DMS53 (cell line): ENCODE measurements at places on chromosomes 6 and 20.

- DNase-seq = peak; percentile 83
Measured at GRCh38 chr6:69835414-69836179, 30.8 kb upstream of the COL19A1 start.

GRCh38 chr6:116136933-116137340, 11.0 kb upstream of the COL10A1 start:
- DNase-seq = no peak

- DNase-seq = no peak
Measured at GRCh38 chr6:46220352-46221221, 49.8 kb upstream of the ENPP5 start.

GRCh38 chr6:47076422-47077344, 34.6 kb upstream of the ADGRF1 start:
- no peak for DNase-seq

GRCh38 chr6:22647719-22648118, 78.4 kb downstream of the HDGFL1 start:
- DNase-seq = no peak

GRCh38 chr6:116389357-116389756, 18.6 kb downstream of the DSE start:
- DNase-seq = no peak

DNA sequence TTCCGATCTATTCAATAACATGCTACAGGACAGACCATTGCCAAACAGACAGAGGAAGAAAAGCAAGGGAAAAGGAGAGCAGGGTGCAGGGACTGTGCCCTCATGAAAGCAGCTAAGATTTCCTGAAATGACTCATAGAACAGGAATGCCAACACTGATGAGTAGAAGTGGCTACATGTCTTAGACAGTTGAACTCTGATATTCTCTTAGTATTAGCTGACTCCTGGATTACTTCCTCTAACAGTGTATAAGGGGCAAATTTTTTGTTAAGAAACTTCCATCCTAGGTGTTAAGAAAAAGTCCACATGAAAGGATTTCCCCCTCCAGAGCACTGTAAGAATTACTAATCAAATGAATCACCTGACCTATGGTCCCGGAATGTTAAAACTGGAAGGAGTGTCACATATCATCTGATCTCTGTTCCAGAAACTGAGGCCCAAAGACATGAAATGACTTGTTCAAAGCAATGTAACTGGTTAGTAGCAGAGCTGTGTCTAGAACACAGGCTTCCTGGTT, 224.9 kb downstream of the IBTK start:
- DNase-seq = peak; percentile 37

- DNase-seq = peak; percentile 64
Measured at GRCh38 chr6:34067814-34068213, 78.1 kb downstream of the GRM4 start.

GRCh38 chr20:16178546-16179135, 394.6 kb downstream of the KIF16B start:
- DNase-seq = no peak

- peak; percentile 97 for DNase-seq
Measured at GRCh38 chr20:47320990-47321805, 35.3 kb downstream of the ZMYND8 start.

DNA sequence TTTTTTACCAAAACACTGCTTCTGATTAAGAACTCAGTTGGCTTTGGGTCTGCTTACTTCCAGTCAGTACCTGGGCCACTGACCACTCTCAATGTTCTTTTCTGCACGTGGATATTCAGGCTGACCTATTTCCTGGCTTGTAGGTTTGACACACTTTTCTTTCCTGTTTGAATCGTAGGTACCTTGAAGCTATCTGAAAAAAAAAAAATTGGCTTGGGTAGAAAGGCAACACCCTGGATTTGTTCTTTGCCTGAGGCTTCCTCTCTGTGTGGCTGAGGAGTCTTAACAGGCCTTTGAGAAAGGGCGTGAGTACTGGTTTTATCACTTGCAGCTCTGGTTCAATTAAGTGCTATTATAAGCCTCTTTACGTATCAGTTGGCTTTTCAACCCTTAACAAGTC, 60.6 kb upstream of the IL20RA start:
- DNase-seq = no peak

- DNase-seq = peak; percentile 73
Measured at GRCh38 chr6:24990236-24990845, 54.6 kb upstream of the RIPOR2 start.

- no peak for DNase-seq
Measured at GRCh38 chr6:150652848-150653613, 53.3 kb downstream of the PLEKHG1 start.

DNA sequence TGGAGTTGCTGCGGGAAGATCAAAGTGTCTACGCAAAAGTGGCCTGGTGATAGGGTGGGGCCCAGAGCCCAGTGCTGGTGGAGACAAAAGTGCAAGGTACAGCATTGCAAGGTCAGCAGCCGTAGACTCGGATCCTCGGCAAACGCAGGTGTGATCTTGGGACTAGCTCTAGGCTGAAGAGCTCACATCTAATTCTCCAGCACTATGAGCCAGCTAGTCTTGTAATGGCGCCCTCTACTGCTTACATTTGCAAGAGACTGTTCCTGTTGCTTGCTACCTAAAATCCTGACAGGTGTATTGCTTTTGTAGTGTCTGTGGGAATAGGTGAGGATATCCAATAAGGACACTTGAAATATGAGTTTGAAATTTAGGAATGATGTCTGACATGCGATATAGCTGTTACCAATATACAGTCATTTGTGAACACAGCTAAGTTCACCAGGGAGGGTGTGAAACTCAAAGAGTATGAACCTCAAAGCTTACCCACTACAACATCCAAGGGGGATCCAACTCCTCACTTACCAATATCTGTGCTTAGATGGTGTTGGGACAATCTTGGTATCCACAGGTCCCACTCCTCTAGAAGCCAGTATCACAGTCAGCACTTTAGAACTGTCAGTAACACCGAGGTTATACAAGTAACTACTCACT, 58.4 kb downstream of the PDE7B start:
- DNase-seq = peak; percentile 87

DNA sequence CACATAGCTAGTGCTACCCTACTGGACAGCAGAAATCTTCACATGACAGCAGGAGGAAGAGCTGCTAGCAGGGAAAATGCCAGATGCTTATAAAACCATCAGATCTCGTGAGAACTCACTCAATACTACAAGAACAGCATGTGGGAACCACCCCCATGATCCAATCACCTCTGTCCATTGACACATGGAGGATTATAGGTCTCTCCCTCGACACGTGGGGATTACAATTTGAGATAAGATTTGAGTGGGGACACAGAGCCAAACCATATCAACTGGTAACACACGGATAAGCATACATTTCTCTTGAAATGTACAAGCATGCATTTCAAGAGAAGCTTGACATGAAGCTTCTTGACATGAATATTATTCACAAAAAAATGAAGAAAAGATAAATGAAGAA, 64.1 kb downstream of the MMS22L start:
- DNase-seq = no peak

DNA sequence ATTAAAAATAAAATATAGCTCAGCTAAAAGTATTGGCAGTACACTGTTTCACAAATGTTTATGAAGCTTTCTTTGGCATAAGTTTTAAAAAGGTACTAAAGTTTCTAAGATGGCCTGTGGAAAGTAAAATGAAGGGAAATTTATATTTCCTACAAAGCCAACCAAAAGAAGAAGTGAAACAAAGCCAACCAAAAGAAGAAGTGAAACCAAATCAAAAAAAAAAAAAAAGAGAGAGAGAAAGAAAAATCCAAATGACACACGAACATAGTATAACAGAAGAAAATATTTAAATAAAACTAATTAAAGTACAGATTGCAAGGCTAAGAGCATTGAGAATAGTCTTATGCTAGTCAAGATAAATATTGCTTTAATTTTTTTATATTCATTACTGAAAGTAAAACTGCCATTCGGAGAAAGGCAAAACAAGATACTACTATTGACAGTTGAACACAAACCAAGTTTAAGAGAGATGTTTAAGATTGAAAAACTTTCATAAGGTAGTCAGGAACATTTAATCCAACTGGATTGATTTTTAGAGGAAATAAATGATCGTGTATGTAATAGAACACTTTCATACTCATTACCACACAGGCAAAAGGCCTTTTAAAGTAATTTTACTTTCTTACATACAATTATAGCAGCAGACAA, 12.8 kb upstream of the KHDRBS2 start:
- DNase-seq = no peak

DNA sequence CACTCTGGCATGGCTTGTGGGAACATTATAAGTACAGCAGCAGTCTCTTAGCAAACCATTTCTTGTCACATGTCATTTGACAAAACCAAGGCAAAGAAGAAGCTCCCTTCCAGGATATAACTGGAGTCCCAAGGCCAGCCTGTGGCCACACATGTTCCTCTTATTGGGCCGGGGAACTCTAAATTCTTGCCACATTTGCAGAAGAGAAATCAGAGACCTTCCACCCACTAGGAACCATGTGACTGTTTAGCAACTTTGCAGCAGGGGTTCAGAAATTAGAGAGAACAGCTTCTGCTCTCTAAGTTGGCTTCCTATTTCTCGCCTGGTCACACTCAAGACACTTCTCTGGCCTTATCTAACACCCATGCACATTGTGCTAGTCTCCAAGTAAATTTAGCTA, 20.4 kb upstream of the MEP1A start:
- DNase-seq = no peak

GRCh38 chr6:139551376-139551775, 176.9 kb upstream of the CITED2 start:
- no peak for DNase-seq

DNA sequence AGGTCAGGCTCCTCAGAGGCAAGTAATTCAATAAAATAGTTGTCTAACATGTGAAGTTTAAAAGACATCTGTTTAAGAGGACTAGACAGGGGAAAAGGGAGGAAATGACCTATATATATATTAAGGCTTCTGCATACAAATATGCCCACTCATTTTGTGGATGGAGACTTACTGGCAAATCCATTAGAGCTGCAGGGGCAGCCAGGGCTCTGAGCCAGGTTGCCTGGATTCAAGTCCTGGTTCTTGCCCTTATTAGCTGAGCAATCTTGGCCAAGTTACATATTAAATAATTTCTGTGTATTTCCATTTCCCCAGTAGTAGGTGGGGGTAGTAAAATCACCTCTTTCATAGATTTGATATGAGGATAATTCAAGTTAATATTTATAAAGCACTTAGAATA, 287.0 kb upstream of the RIMS1 start:
- DNase-seq = no peak

- peak; percentile 66 for DNase-seq
Measured at GRCh38 chr6:26056583-26057350, 30.5 kb upstream of the HFE start.

GRCh38 chr6:105282631-105283585, 103.1 kb upstream of the POPDC3 start:
- DNase-seq = no peak

DNA sequence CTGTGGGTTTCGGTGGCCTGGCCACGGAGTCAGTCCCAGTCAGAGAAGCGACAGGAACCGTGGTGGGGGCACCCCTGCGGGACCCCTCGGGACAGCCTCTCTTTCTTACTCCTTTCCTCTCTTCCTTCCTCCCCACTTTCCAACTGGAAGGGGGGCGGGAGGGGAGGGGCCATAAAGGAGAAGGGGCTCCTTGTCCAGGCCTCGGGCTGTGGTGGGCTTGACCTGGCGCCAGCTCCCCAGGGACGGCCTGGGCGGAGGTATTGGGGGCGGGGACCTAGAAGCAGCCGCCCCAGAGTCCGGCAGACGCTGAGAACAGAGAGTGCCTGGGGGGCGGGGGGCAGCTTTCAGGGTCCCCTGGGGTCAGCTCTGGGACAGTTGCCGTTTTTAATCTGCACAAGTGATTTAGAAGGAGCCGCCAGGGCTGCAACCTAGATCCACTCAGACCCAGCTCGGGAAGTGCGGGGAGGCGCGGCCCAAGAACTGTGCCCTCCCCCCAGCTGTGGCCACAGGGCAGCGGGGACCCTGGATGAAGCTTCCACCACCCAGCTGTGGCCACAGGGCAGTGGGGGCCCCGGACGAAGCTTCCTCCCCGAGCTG, 6.4 kb upstream of the ABHD16B start:
- DNase-seq = no peak

DNA sequence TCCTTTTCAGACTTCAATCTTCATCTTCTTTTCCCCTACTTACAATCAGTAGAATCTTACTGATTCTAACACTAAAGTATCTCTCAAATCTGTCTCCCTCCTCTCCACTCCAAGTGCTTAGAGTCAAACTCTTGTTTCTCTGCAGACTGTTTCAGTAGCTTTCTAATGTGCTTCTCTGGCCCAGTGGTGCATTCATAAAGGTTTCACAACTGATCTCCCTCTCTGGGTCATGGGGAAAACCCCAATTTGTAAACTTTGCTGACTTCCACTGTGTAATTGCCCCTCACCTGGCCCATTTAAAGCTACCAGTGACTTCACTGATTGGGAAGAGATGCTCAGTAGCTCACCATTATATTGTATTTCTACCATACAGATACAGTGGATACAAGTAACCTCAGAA, 183.6 kb downstream of the FAXC start:
- no peak for DNase-seq

DNA sequence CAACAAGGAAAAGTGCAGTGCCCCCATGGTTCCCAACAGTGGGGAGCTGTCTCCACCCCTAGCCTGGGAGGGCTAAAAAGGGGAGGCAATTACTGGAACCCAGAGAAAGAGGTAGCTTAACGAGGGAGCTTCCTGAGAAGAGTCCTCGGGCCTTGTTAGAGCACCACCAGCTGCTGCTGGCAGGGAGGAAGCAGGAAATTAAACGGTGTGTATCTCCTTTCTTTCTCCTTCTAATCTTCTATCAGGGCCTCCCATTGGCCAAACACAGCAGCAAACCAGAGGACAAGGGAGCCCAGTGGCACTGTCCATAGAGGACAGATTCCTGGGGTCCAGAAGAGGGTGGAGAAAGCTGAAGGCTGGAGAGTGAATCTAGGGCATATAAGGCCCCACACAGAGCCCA, 7.6 kb upstream of the BTN2A2 start:
- DNase-seq = peak; percentile 9

- no peak for DNase-seq
Measured at GRCh38 chr20:61400499-61400898, 148.4 kb downstream of the CDH4 start.

- no peak for DNase-seq
Measured at GRCh38 chr6:166703149-166703710, 76.2 kb upstream of the RPS6KA2 start.

GRCh38 chr6:151620179-151620578, 126.4 kb downstream of the CCDC170 start:
- peak; percentile 90 for DNase-seq

DNA sequence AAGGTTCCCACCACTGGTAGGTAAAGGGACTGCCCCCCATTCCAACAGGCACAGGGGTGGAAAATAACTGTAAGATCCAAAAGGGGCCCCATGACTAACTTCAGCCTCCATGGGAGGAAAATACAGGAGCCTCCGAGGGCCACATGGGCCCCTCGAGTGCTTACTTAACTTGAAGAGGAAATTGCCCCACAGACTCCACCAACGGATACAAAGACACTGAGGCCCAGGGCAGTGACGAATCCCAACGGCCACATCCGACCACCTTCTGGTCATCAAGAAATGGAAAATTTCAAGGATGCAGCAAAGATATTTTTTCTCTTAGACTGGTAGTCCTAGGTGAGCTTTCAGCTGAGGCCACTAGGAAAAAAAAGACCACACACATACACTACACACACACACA, 116.0 kb upstream of the MRPS10 start:
- DNase-seq = no peak
